Activated gamma-delta T cell (primary cell): ENCODE measurements at places on chromosomes 1 and 21.
A peak's percentile ranks its signal among the peaks of the same experiment; 100 is the strongest.

GRCh38 chr1:16397120-16397519, 30.1 kb downstream of the SZRD1 start:
- DNase-seq, result no peak

- no peak for DNase-seq
Observed at GRCh38 chr1:174072581-174072980, 50.4 kb upstream of the RC3H1 start.

DNA sequence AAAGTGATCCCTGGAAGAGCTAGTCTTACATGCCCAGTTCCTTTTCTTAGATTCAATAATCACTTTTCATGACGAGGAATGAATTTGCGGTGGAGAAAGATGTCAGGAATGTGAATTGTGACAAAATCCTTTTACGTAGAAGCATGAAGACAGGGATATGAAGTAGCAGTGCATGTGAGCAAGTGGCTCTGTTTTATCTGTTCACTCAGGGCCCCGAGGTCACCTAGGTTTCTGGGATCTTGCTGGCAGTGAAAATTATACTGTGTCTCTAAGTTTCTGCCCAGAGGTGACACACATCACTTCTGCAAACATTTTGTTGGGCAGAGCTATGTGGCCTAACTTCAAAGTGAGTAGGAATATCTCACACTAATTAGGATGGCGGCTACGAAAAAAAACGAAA, 79.3 kb downstream of the USP25 start:
- no peak for DNase-seq

GRCh38 chr1:79040424-79041082, 34.0 kb upstream of the ADGRL4 start:
- DNase-seq, result no peak

DNA sequence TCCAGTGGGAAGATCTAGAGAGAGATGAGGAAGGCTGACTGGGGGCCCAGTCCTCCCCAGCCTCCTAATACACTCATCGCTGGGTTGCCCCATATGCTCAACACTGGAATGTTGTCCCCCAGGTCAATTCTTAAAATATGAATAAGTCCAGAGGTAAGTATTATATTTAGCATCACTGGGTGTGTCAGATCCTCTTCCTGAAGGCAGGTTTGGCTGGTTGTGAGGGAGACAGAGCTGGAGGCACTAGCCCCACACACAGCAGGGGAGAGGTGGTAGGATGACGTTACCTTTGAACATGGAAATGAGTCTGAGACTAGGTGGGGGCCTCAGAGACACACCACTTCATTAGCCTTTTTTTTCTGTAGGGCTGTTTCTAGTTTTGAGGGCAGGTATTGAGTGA, 42.6 kb downstream of the SLC44A3 start:
- DNase-seq, result no peak

DNA sequence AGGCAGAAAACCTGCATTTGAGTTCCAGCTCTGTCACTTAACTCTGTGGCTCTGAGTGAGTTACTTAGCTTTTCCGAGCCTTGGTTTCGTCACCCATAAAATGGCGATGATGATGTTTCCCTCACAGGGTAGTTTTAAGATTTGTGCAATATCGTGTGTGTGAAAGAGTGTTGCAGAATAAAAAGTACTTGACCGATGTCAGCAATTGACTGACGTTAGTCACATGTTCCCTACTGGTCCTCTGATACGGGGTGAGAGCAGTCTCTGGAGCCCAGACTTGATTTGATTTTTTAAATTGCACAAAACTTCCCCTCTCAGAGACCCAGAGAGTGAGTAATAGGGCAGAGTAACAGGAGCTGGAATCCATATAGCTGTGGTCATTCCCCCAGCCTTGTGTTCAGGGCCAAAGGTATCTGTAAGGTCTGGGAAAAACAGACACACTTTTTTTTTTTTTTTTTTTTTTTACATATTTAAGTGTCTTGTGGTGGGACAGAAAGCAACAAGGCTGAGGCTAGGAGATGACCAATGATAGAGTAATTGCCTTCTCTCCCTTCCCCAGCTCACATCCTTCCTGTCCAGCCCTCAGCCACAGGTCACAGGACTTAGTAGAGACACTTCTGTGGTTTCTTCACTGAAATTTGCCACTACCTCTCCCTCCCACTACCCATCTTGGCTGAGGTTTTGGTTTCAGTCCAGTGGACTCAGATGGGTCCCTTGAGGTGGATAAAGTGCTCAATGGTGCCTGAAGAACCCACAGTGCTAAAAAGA, 2.0 kb downstream of the FCER1G start:
- no peak for DNase-seq

- no peak for DNase-seq
Observed at GRCh38 chr1:56034222-56034621, 545.1 kb downstream of the PLPP3 start.

- no peak for DNase-seq
Observed at GRCh38 chr21:25884311-25884710, 149.5 kb downstream of the GABPA start.

DNA sequence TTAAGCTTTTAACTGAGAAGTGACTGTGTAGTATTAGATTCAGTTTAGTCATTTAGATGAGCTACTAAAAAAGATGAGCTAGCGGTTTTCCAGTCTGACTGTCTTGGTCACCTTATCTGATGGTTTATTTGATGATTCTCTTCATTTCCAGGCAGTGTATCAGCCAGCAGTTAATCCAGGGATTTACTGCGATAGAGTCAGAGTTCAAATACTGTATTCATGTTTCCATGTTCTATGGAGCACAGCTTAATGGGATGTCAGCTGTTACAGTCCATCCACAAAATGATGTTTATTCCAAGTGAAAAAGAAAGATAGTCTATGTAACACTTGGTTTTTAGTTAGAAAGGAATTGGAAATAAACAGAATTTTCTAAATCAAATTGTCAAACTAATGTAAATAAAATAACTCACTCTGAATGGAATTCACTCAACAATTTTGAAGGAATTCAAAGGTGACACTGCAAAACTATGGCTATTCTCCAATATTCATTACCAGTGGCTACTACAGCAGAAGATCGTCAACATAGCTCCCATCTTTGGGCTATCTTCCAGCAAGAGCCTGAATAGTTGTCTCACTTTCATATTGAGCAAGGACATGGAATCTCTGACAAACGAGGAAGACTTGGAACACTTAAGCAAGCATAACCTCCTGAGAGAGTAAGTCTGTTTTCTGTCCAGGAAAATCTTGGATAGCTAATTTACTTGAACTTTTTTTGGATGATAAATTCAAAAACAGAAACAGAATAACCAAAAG, 54.6 kb upstream of the DPT start:
- DNase-seq, result no peak

DNA sequence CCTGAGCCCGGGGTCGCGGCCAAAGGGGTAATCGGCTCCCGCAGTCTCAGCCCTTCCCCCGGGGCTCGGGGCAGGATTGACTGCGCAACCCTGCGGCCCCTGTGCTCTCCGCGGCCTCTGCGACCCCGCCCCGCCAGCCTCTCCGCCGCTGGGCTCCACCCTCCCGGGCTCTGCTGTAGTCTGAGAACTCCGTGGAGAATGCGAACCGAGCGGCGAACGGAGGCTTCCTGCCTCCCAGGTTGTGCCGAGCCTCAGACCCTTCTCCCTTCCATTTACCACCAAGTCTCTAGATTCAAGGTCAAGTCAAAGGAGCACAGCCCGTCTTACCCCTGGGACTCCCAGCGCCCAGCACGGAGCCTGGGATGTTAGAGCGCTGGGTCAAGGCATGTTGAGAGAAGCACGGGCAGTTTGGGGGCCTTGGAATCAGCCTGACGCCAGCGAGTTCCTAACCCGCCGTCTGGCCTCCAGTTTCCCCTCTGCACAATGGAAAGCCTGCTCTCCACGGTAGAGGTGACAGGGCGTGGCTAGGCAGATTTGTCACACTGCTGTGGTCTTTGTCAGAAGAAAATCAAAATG, 3.0 kb downstream of the ATP2B4 start:
- DNase-seq, result peak; percentile 31

- DNase-seq, result no peak
Observed at GRCh38 chr1:69479734-69480133, 88.0 kb upstream of the LRRC7 start.

- no peak for DNase-seq
Observed at GRCh38 chr1:89733748-89734147, 87.1 kb upstream of the LRRC8D start.

DNA sequence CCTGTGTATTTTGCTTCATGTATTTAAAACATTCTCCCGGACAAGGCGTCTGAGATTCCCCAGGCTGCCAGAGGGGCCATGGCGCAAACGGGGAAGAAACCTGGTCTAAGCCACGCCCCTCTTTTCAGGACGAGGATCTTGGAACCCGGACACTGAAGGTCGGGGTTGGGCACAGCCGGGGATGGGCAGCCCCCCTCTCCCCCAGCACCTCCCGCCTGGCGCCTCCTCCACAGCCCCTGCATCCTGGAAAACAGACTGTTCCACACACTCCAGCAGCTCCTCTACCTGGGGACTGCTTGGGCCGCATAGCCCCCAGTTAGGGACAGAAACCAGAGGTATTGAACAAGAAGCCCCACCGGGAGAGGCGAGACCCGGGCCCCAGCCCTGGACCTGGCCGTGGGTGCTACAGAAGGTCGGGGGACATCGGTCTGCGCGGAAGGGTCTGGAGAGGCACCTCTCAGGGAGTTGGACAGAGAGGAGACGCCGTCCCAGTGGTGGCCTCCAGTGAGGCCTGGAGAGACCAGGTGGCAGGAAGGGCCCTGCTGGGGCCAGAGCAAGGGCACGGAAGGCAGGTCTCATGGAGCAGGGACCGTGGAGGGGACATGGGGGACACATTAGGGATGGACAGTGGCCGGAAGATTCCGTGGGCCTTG, 5.4 kb downstream of the TP73 start:
- no peak for DNase-seq

DNA sequence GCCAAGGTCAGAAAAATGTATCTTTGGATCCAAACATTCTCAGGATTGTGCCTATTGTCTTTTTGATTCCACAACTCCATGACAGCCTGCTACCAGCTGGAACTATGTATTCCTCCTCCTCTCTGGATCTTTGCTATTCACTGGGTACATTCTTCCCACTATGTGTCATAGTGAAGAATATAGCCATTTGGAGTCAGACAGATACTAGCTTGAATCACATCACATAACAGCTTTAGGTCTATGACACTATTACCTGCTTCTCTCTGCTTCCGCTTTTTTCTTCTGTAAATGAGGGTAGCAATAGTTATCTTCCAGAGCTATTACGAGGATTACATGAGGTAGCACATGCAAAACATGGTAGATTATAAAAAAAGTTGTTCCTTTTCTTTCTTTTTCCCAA, 5.4 kb upstream of the EXO1 start:
- DNase-seq, result no peak

DNA sequence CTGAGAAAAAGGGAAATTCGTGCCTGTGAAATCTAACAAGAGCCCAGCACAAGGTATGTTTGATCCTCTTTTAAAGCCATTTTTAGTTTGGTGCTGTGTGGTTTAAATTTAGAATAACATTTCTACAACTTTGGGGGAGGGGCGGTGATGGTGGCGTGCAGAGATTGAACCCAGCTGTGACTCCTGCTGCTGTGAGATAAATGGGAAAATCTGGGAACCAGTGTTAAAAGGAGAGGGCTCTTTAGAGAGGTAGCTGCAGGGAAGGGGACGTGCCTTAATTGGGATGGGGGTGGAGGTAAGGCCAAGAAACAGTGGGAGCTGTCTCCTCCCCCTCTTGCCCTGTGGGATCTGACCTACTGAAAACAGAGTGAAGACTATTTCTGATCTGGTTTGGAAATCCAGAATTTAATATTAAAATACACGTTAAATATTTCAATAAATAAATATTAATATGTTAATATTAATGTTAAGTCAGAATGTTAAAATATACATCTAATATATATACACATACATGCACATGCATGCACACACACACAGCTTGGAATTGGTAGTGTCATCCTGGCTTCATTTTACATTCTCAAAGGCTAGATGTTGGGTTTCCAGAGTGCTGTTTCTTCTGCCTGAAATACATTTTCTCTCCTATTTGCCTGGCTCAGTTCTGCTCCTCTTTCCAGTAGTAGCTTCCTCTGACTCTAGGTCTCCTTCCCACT, 30.1 kb upstream of the DNAJC6 start:
- no peak for DNase-seq

GRCh38 chr1:200749090-200749489, 10.4 kb downstream of the CAMSAP2 start:
- DNase-seq, result no peak

DNA sequence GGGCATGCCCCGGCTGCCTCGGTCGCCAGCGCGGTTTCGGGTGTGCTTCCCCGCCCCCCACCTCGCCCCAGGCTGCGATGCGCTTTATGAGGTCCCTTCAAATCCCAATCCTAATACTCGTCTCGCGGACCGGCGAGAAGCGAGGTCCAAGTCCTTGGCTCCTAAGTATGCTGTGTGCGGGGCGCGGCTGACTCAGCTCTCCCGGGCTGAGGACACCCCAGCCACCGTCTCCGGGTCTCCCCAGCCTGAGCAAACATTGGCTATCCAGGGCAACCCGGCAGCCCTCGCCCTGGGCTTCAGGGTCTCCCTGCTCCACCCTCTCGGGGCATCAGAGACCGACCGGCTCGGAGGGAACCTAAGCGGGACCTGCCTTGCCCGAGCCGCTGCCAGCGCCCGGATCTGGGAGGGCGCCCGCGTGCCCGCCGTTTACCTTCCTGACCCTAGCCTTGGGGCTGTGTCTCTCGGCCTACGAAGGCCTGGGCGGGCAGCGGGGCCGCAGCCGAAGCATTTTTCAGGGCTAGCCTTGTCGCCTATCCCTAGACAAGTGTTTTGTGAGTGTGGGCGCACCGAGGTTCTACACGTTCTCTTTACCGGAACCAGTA, 1.2 kb downstream of the ITPKB start:
- DNase-seq, result peak; percentile 42

DNA sequence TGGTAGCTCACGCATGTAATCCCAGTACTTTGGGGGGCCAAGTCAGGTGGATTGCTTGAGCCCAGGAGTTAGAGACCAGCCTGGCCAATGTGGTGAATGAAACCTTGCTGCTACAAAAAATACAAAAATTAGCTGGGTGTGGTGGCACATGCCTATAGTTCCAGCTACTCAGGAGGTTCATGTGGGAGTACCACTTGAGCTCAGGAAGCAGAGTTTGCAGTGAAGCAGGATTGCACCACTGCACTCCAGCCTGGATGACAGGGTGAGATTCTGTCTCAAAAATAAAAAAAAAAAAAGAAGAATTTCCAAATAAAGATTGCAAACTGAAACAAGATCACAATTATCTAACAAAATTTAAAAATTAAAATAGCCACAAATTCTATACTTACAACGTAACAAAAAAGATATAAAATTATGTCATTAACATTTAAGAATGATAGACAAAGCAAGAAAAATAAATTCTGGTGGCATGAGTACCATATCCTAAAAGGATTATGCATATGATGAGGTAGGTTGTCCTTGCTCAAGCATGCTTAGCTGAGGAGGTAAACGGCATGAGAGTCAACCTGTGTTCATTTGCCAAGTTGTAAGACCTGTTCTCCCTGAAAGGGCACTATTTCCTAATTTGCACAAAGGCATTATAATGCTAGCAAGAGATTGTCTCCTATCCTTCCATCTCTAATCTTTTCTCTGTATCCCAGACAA, 20.2 kb downstream of the IPP start:
- no peak for DNase-seq
